Left lung (tissue), 14 donors: ENCODE measurements at places on chromosomes 16 and 17. TPM values are rescaled to one million over a fixed set of nuclear protein-coding genes. Genes with fewer than 3 reads are reported as not detected.
A peak's percentile ranks its signal among the peaks of the same experiment; 100 is the strongest.

DNA sequence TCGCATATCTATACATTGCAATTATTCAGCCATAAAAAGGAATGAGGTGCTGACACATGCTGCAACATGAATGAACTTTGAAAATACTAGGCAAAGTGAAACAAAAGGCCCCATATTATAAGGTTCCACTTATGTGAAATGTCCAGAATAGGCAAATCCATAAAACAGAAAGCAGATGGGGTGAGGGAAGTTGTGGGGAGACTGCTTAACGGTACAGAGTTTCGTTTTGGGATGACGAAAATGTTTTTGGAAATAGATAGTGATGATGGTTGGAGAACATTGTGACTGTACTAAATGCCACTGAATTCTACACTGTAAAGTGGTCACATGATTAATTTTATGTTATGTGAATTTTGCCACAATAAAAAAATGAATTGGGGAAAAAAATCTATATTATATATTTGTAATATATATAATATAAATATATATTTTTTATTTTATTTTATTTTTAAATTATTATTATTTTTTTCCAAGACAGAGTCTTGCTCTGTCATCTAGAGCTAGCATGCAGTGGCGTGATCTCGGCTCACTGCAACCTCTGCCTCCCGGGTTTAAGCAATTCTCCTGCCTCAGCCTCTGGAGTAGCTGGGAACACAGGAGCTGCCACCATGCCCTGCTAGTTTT is 4.2 kb upstream of the GNA13 start:
- DNase-seq: no peak

- no peak for DNase-seq
These were observed 5.4 kb downstream of the TPSD1 start for GRCh38 chr16:1261131-1261892.

- DNase-seq: no peak
These were observed 44.8 kb upstream of the IRX3 start for GRCh38 chr16:54331241-54332002.

GRCh38 chr17:16477255-16477654 is 14.7 kb downstream of the LRRC75A start:
- no peak for DNase-seq

DNA sequence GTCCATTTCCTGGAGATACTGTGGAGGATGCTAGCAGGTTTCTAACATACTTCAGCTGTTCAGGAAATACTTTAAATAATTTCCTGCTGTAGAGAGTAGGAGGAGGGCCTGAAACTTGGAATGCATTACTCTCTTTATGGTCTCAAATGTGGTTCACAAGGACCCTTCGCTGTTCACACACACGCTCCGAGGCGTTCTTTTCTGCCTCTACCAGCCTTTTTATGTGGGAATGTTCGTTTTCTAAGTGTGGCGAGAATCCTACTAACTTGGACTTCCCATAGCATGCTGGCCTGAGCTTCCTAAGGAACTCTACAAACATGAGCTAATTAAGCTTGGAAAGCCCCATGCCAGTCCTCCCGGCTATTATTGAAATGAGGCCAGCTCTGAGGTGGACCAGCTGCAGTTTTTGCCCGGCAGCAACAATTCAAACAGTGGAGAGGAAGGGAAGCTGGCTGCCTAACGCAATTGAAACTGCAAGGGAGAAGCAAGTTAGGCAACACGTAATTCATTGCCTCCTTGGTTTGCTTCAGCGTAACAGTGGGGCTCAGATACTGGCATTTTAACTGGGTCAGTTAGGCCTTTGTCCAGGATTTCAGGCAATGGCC is 18.9 kb downstream of the KPNA2 start:
- peak; percentile 46 for DNase-seq

DNA sequence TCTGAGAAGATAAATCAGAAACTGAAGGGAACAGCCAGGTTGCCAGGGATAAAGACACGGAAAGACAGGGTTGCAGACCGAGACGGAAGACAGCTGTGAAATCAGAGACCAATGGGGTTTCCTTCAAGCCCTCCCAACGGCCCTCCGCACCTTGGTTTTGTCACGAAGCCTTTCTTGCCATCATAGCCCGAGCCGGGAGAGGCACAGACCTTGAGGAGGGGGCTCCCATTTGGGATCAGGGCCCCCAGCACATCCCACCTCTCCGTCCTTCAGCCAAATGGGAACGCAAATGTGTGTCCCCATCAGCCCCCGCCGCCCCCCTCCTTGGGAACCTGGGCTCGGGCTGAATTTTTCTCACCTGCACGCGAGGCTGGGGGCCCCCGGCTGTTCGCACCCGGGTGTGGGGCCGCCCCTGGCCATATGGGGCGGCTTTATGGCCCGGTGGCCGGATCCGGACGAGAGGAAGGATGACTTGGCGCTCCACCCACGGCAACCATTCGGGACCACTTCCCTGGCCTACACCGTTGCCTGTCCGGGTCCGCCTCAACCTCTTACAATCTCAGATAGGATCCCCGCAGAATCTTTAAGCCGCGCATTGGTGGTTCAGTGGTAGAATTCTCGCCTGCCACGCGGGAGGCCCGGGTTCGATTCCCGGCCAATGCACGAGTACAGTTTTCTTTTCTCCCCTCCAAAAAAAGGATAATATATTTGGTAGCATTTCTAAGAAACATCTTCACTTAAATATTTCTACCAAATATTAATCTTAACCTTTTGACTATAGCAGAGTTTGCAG is 1.4 kb upstream of the HES7 start:
- peak; percentile 84 for DNase-seq

GRCh38 chr17:43372273-43372911 is 26.4 kb upstream of the ARL4D start:
- DNase-seq: no peak

DNA sequence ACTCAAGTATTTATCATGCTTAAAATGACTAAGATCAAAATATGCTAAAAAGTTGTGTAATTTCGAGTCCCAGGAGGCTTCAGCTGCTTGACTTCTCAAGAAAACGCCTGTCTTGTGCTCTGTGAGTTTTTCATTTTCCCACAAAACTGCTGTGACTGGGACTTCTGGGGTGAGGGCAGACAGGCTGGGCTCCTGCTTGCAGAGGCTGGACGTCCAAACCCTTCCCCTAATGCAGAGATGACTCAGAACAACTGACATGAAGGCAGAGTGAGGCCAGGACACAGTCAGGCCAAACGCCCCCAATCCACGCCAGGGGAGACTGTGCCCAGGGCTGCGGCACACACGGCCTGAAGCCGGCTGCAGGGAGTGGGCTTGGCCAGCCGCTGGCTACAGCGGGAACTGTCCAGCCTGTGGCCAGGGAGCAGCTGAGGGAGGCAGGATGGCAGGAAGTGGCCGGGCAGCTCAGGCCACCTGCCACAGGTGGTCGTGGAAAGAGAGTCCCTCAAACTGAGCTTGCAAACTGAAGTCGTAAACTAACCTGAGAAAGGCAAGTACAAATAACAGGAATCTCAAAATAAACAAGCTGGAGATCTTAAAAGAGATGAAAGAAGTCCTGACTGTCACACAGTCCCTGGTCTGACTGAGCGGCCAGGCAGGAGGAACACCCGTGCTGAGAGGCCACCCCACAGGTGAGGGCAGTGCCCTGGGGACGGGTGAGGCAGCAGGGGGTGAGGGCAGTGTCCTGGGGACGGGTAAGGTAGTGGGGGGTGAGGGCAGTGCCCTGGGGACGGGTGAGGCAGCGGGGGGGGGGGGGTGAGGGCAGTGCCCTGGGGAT is 21.3 kb upstream of the HEXD start:
- no peak for DNase-seq

GRCh38 chr17:79001190-79002020 is 8.2 kb downstream of the CANT1 start:
- DNase-seq: no peak

GRCh38 chr17:59483860-59484259 is 81.5 kb upstream of the DHX40 start:
- DNase-seq: no peak

DNA sequence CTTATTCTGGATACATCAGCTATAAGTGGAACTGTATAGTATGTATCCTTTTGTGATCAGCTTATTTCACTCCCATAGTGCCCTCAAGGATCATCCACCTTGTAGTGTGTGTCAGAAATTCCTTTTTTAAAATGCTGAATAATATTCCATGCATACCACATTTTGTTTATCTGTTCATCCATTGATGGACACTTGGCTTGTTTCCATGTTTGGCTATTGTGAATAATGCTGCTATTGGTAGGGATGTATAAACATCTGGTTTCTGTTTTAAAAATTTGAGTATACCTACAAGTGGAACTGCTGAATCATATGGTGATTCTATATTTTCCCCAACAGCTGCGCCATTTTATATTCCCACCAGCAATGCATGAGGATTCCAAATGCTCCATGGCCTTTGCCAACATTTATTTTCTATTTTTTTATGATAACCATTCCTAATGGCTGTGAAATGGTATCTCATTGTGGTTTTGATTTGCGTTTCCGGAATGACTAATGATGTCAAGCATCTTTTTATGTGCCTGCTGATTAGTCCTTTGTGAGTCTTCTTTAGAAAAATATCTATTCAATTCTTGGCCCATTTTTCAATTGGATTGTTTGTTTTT is 11.6 kb downstream of the RCVRN start:
- DNase-seq: no peak

DNA sequence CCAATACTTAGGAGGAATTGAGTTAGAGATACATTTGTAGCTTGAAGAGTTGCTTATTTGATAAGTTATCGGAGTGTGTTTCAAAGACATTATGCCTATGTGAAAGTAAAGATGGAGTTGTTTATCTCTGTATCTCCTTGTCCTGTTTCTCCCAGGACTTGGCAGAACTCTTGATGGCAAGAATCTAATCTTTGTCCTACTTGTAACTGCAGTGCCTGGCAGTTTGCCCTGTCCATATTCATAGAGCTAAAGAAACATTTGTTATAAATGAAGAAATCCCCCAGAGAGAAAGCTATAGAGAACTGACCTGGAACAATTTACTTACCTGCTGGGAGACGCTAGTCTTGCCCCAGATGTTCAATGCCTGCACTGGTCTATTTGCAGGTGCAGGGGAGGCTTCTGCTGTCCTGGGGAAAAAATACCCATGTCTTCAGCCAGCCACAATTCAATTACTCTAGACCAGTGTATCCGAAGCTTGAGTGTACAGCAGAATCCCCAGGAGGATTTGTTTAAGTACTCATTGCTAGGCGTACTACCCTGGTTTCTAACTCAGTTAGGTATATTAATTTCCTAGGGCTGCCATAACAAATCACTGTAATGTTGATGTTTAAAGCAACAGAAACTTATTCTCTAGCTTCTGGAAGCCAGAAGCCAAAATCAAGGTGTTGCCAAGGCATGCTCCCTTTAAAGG is 410.0 kb upstream of the HSBP1 start:
- no peak for DNase-seq

GRCh38 chr16:11090232-11090631 is 145.9 kb downstream of the CLEC16A start:
- DNase-seq: peak; percentile 82

DNA sequence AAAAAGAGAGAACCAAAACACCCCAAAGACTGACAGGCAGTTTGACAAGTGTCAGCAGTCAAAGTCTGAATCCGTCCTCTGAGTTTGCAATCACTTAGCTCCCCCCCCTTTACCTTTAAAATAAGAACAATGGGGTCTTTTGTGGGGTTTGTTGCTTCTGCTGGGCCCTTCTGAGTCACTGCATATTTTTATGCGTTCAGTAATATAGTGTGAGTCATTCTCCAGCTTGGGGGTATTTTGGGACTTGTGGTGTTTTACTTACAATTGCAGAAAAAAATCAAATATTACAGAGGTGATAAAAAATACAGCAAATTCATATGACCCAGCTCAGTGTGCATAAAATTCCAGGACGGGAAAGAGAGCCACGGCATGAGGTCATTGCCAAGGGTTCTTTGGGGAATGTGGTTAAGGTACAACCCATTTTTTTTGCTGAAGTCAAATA is 120.1 kb downstream of the CYLD start:
- DNase-seq: no peak

DNA sequence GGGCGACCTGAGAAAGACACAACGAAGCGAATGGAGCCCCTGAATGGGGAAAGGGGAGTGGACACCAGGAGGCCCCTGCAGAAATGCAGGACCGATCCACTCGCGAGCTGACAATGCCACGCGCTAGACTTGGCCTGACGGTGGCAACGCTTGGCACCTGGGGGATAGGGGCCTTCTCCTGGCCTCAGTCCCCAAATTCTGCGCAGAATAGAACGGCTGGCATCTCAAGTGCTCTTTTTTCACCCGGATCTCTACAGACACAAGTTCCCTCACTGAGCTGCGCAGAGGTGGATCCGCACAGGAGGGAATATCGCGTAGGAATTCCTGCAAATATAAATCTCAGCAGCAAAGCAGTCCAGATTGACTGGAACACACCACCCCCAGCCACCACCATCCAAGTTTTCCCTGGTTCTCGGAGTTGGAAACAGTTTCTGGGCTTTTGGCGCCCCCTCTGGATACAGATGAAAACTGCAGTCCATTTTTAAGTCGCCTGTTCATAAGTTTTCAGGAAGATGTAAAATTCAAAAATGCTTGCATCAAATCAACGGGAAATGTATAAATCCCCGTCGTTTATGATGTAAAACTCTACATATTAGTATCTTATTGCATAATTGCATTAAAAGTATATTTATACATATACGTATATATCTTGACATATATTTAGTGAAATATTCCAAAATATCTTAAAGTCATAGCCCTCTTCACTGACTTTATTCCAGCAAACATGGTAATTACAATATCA is 2.3 kb upstream of the SOX9 start:
- DNase-seq: peak; percentile 80

Gene AOC2
- 2.6 TPM for polyA plus RNA-seq

Gene PIMREG
- polyA plus RNA-seq: 20.4 TPM

Gene CCL13
- polyA plus RNA-seq: 1.6 TPM

Gene HOXB2
- 33.6 TPM for polyA plus RNA-seq

Gene TP53TG3B
- not detected for polyA plus RNA-seq

Gene CCL1
- not detected for polyA plus RNA-seq
